ENCODE measurements at places on chromosomes 1 and 21.

- no peak for DNase-seq
These were observed 350.0 kb downstream of the USP25 start for GRCh38 chr21:16079830-16080229.

DNA sequence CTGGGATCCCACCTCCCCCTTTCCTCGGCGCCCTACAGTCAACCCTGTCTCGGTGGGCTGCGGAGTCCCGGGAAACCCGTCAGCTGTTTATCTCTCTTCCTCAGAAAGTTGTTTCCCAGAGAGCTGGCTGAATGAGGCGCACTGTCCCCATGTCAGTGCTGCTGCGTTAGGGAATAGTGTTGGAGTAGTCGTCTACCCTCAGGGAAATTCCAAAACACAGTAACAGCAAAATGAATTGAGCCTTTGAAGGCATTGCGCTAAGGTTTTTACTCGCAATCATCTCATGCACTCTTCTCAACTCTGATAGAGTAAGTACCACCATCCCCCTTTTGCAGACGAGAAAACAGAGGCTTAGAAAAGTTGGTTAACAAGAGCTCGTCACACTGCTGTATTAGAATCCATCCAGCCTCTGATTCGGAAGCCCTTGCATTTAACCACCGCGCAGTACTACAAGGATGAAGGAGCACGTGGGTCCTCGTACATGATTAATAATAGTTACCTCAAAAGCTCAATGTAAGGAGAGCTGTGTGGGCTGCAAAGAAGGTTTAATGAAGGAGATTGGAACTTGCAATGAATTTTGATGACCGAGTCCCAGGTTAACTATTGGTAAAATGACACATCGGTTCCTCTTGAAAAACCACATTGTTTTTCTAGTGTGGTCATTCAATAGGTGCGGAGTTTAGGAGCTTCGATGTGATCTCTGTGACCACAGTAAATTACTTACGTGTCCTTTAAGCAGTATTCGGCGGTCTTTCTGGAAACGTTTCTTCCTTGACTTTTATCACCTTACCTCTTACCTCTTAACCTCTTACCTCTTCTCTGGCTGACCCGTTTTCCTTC, 788 bp upstream of the EDEM3 start:
- peak; percentile 8 for DNase-seq

DNA sequence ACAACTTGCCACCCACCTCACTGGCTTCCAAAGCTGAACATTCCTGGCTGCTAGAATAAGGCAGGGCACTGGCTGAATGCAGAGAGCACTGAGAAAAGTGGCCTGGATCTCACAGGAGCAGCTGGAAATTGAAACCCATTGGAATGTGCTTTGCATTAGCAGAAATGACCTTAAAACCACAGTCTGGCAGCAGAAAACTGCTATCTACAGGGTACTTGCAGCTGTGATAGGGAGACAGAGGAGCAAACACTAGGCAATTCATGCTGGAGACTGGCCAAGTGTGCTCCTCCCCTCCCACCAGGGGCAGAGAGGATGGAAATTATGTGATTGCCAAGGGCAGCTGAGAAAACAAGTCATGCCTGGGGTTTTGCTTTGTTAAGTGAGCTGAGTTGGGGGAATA, 47.2 kb downstream of the HSD3B1 start:
- DNase-seq: peak; percentile 86

- no peak for DNase-seq
These were observed 94.3 kb upstream of the MPC2 start for GRCh38 chr1:168031198-168031597.

DNA sequence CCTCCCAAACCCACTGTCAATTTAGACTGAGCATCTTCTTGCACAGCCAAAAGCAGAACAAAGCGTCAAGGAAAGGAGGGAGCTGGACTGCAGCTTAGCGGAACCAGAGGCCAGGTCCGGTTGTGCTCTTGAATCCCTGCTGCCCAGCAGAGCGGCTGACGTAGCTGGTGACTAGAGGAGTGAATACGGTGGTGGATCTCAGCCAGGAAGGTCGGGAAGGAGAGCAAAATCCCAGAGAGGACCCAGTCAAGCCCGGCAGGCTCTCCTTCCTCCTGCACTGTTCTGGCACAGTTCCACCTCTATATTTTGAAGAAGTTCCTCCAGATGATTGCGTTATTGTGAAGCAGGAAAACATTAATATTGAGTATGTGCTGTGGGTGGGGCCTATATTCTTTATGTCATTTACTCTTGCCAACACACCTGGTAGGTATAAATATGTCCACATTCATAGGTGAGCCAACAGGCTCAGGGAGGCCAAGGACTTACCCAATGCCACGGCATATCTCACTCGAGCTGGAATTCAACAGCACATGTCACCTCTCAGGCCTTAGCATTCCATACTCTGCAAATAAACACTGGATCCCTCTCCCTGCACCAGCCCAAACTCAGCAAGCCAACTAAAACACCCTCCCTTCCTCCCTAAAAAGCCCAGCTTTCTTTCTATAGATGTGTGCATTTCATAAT, 23.6 kb upstream of the ABCB10 start:
- DNase-seq: peak; percentile 38

- no peak for DNase-seq
These were observed at the start of gene MCM3AP for GRCh38 chr21:46285206-46285661. Gene MCM3AP, minus strand, starts transcription at chr21:46285611. Its CDS starts 325 bp downstream, at chr21:46285286.

DNA sequence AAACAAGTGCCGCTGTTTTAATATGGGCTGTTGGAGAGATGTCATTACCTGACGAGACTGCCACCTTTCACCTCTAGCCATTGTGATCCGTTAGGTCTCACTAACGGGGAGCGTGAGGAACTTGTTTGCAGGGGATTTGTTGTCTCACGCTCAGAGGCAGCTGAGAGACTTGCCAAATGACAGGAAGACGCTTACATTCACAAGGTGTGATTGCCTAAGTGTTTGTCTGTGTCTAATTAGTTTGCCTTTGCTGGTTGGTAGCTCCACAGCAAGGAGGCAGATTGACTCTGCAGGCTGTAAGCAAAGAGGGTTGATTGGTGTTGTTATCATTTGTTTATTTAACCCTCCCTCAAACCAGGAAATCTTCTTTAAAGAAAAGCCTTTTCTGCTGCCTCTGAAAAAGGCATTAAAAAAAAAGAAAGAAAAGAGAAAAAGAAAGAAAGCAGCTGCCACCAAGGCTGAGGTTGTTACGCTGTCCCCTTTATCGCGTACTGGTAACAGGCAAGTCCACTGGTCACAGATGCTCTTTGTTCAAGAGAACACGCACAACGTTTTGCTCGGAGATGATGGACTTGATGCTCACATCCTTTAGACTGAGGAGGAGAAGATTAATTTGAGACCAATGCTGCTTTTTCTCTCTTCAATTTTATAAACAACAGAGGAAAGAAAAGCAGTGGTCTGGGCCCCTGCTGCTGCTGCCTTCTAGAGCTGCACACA, 203.9 kb downstream of the ZNF326 start:
- DNase-seq: no peak

- DNase-seq: no peak
These were observed 52.1 kb downstream of the SYDE2 start for GRCh38 chr1:85148524-85149250.

GRCh38 chr1:19140465-19140864, 69.6 kb downstream of the UBR4 start:
- no peak for DNase-seq

DNA sequence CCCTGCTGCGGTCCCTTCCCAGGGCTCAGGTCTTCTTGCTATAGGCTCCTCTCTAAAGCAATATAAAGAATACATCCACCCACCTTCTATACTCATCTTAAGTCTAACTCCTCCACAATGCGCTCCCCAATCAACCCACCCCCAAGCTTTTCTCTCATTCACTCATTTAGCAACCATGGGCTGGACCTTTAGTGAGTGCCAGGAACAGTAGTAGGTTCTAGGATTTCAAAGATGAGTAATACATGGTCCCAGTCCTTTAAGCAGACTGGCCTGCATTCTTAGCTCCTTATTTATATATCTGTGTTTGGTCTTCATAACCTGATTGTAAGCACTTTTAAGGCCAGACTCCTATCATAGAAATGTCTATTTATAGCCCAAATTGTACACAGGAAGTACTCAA, 5.9 kb downstream of the CAMK1G start:
- no peak for DNase-seq

- DNase-seq: no peak
These were observed 32.5 kb upstream of the FHAD1 start for GRCh38 chr1:15214527-15214926.

DNA sequence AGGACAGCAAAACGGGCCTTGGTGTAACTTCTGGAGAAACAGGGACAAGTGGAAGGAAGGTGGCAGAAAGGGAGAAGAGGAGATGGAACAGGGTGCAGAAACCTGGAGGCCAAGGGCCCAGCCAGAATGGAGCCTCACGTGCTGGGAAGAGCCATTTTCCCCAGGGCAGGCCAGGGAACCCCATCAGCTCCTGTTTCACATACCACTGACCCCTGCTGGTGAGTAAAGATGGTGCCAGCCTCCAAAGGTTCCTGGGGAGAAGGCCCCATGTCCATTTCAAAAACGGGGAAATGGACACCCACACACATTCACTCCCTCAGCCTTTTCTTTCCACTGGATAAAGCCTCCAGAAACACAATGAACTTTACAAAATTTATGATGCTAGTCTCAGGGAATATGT, 57.6 kb upstream of the JUN start:
- DNase-seq: no peak

DNA sequence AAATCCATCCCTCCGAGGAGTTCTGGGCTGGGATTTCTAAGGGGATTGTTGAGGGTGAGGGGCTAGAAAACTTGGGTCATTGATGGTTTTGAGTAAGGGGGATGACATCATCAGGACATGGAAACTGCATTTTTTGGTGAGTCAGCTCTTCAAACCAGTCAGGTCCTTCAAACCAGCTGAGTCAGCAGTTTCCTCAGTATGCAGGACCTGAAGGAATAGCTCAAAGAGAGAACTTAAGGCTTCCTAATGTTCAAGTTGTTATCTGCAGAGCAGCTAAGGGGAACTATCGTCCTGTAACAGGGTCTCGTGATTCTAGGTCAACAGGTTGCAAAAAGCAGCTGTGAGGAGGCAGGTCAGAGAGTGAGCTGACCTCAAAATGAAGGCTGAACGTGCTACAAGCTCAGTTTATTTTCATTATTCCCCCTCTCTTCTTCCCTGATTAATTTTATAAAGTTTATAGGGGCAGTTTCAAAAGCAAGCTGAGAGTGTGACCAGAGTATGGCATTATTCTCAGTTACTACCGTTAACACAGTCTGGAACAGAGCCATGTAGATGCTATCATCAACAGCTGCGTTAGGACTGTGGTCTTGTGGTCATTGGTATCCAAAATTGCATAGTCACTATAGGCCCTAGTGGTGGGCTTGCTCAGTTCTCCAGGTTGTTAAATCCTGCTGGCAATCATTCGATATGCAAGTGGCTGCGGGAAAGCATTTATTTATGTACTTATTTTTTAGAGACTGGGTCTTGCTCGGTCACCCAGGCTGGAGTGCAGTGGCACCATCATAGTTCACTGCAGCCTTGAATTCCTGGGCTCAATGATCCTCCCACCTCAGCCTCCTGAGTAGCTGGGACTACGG, 10.7 kb upstream of the SDC3 start:
- peak; percentile 32 for DNase-seq

GRCh38 chr1:24639881-24640280, 3.2 kb upstream of the SRRM1 start:
- DNase-seq: peak; percentile 28

GRCh38 chr1:234893359-234893724, 235.3 kb downstream of the TOMM20 start:
- DNase-seq: no peak

DNA sequence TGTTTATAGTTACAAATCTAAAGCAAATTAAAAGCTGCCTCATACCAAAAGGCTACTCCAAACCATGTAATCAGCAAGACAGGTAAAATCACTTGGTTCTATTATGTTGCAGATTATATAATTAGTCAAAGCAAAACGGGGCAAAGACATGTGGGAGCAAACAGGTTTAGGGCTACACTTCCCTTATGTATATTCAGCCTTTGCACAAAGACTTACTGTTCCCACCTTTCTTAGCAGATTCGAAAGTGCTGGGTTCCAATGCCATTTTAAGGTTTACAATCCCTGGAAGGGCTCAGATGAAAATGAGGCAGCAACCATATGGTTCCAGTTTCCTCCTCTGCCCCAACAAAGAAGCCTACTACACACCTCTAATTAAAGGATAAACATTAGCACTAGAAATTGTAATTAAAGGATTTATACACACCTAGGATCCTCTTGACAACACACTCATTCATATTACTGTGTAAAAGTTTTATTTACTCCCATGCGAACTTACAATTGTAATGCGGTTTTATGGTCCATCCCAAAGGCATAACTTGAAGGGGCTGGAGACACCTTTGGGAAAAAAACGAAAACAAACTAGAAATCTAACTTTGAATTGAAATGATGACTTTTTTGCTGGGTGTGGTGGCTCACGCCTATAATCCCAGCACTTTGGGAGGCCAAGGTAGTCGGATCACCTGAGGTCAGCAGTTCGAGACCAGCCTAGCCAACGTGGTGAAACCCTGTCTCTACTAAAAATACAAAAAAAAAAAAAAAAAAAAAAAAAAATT, 117.3 kb upstream of the PKN2 start:
- DNase-seq: no peak

GRCh38 chr1:230517786-230518185, 91.7 kb upstream of the PGBD5 start:
- no peak for DNase-seq

DNA sequence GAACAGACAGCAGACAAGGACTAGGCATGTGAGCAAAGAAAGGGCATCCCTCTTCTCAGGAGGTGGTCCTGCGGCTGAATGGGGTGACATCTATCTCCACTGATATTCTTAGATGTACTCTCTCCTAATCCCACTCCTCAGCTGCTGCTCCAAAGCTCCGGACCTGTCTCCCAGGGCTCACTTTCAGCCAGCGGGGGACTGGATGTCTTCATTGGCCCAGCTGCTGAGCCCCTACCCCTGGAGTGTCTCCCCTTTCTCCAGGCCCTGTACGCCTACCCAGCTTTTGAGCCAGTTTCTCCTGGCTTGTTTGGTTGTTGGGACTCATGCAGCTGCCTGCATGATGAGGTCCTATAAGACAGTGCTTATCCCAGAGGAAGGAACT, 28.8 kb upstream of the CSF1 start:
- no peak for DNase-seq

DNA sequence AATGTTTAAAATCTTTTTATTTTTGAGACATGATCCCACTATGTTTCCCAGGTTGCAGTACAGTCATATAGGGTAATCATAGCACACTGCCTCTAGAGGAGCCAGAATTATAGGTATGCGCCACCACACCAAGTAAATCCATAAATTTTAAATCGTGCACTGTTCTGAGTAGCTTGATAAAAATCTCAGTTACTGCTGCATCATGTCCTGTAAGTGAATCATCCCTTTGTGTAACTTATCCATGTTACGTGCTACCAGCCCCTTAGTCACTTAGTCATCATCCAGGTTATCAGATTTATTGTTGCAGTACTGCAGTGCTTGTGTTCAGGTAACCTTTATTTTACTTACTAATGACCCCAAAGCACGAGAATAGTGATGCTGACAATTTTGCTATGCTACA, 1770.9 kb downstream of the BRINP3 start:
- DNase-seq: no peak

- peak; percentile 7 for DNase-seq
These were observed 2.0 kb downstream of the ARHGAP29 start for GRCh38 chr1:94235189-94236012.
